ENCODE measurements at places on chromosomes 11 and 22. TPM values are rescaled to one million over a fixed set of nuclear protein-coding genes. Genes with fewer than 3 reads are reported as not detected.
A peak's percentile ranks its signal among the peaks of the same experiment; 100 is the strongest.

DNA sequence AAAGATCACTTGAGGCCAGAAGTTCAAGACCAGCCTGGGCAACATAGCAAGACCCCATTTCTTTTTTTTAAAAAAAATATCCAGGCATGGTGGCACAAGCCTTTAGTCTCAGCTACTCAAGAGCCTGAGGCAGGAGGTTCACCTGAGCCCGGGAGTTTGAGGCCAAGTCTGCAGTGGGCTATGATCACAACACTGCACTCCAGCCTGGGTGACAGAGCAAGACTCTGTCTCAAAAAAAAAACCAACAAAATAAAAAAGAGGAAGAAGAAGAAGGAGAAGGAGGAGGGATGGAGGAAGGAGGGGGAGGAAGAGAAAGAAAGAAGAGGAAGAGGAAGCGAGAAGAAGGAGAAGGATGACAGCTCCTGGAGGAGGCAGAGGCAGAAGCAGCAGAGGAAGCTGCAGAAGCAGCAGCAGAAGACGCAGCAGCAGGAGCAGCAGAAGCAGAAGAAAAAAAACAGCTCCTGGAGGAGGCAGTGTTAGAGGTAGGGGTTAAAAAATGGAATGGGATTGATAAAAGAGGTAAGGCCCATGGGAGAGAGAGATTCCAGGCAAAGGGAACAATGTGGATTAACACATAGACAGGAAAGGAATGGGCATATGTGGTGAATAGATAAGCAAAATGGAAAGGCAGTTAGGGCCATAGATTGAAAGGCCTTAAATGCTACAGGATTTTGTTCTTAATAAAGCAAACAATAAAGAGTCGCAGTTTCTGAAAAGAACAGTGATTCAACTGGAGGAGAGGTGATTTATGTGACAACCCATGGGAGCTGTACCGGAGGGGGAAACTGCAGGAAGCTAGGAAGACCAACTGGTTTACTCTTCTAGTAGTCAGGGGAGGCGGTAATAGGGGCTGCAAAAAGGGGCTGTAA, 10.9 kb downstream of the PRCP start:
- peak; percentile 48 for DNase-seq

DNA sequence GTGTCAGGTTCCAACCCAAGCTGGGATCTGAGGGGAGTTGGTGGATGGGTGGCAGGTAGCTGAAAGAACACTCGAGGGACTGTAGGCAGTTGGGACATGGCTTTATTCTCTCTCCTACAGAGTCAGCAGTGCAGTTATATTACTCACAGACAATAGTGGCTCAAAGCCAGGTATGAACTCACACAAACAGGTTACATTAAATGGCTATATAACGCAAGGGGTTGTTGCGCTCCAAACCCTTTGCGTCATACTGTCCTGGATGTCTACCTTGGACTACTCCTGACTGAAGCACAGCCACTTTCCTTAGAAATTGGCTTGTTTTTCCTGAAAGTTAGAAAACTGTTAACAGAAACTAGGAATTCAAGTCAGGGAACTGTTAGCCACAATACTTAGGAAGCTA, 66.4 kb upstream of the OR4B1 start:
- DNase-seq, result peak; percentile 19

DNA sequence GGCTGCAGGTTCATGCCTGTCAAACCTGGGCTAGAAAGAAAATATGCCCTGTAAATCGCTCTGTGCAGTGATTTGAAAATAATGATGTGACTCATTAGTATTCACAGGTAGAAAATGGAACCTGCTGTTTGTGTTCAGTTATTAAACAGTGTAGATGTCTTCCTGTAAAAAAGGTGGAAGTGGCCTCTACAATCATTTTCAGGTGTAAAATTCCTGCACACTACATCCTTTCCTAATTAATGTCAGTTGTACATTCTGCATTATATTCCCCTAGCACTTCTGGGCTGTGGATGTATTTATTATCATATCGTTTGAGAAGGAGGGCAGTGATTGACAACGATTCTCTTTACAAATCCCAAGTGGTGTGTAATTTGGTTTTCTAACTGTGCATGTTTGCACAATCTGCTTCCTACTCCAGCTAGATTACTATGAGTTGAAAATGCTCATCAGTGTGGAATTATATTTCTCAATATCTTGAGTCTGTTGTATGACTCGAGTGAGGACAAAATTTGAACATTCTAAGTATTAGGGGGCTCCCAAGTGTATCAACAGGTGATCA, 454.0 kb upstream of the DDI1 start:
- DNase-seq, result no peak

DNA sequence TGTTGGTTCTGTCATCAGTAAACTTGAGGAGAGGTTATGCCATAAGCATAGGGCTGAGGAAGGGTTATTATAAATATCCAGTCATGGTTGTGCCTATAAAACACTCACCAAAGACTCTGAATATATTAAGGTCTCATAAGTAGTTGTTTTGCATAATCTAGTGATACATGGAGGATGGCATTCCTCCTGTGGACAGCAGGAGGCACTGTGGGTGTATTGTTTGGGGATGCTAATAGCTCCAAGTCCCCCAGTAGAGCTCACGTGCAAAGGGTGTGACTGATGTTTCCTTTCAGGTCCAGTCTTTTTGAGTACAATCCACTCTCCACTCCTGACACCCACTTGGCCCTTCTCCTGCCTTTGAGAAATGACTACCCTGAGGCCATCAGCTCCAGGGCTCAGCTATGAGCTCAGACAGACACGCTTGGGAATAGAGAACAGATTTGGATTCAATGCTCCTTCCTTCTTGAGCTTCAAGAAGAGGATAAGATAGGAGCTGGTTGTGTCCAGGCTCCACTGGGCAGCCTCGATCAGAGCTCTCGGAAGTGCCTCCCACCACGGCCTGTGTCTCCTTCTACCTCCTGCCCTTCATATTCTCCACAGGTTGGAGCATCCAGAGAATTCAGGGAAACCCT, 85.2 kb upstream of the IGLL5 start:
- no peak for DNase-seq

DNA sequence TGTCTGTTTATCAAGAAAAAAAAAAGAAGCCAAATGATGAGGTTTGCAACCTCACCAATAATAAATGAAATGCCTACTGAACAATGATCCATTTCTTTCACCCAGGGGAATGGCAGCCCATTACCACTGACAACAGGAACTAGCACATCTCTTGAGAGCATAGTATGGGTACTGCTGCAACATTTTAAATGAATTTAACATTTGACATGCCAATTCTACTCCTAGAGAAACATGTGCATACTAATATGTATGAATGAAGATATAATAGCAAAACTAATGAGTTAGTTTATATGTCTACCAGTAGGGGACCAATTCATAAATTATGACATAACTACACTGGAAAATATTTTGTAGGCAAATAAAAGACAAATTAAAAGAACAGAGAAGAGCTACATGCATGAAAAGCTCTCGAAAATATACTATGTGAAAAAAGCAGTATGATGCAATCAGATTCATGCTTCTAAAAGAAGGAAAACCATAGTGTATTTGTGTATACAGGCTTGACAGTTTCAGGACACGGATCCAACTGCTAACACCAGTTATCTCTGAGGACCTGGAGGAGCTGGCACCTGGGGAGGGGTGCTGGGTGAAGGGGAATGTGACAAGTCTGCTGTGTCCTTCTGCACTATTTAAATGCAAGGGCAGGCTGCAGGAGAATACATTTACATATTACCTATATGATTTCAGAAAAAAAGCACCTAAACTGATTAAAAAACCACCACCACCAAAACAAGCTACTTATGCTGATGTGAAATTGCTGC, 6.9 kb downstream of the SMCO4 start:
- DNase-seq, result no peak

DNA sequence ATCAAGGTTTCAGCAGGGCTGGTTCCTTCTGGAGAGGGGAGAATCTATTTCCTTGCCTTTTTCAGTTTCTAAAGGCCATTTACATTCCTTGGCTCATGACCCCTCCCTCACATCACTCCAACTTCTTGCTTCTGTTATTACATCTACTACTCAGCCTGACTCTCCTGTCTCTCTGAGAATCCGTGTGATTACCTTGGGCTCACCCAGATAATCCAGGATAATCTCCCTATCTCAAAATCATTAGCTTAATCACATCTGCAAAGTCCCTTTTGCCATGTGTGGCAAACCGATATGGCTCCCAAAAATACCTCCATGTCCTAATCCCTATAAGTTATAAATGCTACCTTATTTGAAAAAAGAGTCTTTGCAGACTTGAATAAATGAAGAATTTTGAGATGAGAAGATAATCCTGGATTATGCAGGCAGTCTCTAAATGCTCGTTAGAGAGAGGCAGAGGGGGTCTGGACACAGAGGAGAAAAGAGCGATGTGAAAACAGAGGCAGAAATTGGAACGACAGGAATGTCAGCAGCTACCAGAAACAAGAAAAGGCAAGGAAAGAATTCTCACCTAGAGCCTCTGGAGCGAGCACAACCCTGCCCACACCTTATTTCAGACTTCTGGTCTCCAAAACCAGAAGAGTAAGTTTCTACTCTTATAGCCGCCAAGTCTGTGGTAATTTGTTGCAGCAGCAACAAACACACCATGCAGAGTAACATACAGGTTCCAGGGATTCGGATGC, 23.6 kb upstream of the ARHGAP32 start:
- no peak for DNase-seq

DNA sequence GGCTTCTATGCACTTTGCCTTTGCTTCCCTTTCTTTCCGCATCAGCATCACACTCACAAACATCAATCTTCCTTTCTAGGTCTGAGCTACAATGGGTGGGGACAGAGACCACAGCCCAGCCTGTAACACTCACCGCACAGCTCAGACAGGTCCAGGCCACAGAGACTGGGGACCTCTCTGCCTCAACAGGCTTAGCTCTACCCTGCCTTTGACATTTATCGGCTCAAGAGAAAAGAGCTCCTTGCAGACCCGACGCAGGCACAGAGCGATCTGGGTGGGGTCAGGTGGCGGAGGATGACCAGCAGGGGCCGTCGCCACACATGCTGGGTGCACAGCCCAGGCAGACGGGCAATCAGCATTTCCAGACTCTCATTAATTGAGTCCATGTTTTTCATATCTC, 837.3 kb downstream of the TBC1D22A start:
- no peak for DNase-seq

DNA sequence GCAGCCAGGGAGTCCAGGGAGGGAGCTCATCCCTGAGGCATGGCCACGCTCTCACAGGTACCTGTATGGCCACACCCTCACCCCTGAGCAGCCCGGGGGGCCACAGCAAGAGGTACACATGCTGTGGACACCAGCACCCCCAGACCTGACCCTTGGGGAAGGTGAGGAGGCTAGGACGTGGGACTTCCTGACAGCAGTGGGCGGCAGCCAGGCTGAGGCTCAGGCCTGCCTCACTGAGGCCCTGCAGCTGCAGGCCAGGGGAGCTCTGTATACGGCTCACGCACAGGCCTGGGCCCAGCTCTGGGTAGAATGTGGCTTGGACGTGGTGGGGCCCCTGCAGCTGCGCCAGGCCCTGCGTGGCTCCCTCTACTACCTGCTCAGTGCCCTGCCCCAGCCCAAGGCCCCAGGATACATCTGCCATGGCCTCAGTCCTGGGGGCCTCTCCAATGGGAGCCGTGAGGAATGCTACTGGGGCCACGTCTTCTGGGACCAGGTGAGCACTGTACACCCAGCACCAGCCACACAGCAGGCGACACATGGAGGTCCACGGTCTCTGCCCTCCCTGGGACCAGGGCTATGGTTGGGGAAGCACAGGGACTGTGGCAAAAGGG, 1.8 kb downstream of the PGGHG start:
- no peak for DNase-seq

DNA sequence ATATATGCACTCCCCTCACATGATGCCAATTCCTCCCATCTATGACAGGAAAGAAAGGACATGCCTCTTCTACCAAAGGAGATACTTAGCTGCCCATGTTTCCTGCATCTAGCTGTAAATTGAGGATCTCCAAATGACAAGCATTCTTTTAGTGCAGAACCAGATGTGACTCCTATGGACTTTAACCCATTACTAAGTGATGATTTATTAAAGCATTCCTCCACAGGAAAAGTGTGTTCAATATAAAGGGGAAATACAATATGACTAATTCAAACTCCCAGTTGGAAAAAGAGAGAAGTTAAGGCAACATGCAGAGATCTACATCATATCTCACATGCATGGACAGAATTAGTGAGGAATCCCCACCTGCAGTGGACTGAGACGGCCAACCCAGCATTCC, 221.3 kb downstream of the FAM76B start:
- DNase-seq, result no peak

Gene OR8D2
- total RNA-seq, result not detected

Gene CDC42BPG
- total RNA-seq, result 4.1 TPM

Gene OR52A1
- not detected for total RNA-seq

Gene FGF3
- total RNA-seq, result not detected

Gene OSBP
- 16.7 TPM for total RNA-seq

Data from A172 (cell line).